Activated CD8-positive, alpha-beta memory T cell treated with anti-CD3 and anti-CD28 coated beads for 1 hour (primary cell): ENCODE measurements at places on chromosomes 5 and 9.

- no peak for DNase-seq
Observed at GRCh38 chr5:155106221-155106620, 92.7 kb downstream of the KIF4B start.

- DNase-seq = no peak
Observed at GRCh38 chr5:180133060-180133459, 61.5 kb upstream of the RNF130 start.

DNA sequence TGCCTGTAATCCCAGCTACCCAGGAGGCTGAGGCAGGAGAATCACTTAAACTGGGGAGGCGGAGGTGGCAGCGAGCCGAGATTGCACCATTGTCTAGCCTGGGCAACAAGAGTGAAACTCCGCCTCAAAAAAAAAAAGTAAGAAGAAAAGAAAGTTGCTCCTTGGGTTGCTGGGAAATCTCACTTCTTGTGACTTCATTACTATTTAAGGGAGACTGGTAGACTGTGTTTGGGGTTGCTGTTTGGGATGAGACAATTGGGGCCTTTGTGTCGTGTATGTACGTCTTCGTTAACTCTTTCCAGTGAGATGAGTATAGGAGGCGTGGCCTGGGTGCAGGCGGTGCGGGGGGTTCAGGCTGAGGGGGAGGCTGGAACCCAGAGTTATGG, 11.6 kb downstream of the NDST1 start:
- no peak for DNase-seq

DNA sequence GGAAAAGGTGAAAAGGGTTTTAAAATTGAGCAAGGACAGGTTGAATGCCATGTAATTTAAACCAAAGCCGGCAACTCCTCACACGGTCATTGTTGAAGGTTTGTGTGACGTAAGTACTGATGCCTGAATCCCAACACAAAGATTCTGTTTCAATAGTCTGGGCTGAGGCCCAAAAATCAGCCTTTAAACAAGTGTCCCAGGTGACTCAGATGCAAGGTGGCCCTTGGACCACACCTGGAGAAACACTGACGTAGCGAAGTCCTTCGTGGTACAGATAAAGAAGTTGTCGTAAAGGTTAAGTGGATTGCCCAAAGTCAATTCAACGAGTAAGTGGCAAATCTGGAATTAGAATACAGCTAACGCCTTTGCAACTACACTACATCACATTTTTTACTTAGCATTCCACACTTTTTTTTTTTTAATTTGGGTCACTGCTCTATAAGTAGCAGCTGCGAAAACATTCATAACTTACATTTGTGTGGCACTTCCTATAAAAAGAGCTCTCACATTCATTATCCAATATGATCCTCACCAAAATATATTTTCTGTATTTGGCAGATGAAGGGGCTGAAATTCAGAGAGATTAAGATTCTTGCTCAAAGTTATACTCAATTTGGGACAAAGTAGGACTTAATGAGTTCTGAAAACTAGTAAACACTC, 111.3 kb downstream of the LPAR1 start:
- no peak for DNase-seq

DNA sequence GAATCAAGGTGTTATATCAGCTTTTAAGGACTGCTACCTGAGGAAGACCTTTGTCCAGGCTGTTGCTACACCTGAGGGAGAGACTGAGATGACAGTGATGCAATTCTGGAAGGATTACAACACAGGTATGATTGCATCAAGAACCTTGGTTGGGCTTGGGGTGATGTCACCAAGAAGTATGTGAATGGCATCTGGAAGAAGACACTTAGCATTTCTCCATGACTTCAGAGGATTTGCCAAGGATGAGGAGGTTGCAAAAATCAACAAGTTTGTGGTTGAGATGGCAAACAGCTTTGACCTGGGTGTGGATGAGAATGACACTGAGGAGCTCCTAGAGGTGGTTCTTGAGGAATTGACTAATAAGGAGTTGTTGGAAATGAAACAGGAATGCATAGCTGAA, 67.9 kb upstream of the PANK3 start:
- DNase-seq = no peak
